ENCODE measurements at places on chromosomes 4 and X. TPM values are rescaled to one million over a fixed set of nuclear protein-coding genes. Genes with fewer than 3 reads are reported as not detected.

Gene POU4F2
- not detected for total RNA-seq

Gene SSX4
- total RNA-seq: not detected

Gene GC
- total RNA-seq: not detected

Gene FRG2
- not detected for total RNA-seq

Gene PAGE2
- total RNA-seq: not detected

Gene GLRA2
- not detected for total RNA-seq

Gene FRYL
- 66.6 TPM for total RNA-seq

Gene ADGRG4
- total RNA-seq: not detected

Gene PCYT1B
- 0.04 TPM for total RNA-seq

Gene MAGEA8
- total RNA-seq: not detected

Gene CLIC2
- 0.49 TPM for total RNA-seq

Gene TREX2
- 1.4 TPM for total RNA-seq

DNA sequence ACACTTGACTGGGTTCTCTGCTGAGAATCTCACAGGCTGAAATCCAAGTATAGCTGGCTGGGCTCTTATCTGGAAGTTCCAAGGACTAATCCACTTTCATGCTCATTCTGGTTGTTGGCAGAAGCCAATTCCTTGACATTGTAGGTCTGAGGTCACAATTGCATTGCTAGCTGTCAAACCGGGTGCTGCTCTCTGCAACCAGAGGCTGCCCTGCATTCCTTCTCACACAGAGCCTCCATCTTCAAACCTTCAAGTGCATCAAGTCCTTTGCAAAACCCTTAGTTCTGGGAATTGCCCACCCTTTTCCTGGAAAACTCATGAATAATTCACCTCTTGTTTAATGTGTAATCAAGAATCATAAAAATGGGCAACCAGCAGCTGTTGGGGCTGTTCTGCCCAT lies 404.2 kb downstream of the KCNIP4 start:
- no peak for DNase-seq

- no peak for DNase-seq
Observed at GRCh38 chr4:137530176-137530575, 2.1 kb downstream of the PCDH18 start.

GRCh38 chr4:54282837-54283236 lies 53.7 kb downstream of the PDGFRA start:
- no peak for DNase-seq

GRCh38 chr4:112031712-112032328 lies 113.4 kb upstream of the FAM241A start:
- peak; percentile 12 for DNase-seq

- no peak for DNase-seq
Observed at GRCh38 chr4:85496126-85496849, 21.3 kb downstream of the ARHGAP24 start.

DNA sequence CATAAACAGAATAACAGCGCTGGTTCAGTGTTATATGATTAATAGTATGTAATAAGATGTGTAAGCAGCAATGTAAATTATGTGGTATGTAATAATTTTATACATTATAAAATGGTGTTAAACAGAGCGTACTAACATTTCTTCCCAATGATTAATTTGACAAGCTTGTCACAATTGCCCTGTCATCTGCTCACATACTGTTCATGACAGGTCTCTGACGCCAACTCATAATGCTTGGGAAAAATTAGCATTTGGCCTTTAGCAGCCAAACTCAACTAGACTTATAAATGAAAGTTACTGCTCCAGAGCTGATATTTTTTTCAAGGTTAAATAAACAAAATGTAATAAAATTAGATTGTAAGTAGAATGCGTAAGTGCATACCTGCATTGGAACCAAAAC lies 246.8 kb downstream of the TRAM1L1 start:
- no peak for DNase-seq

DNA sequence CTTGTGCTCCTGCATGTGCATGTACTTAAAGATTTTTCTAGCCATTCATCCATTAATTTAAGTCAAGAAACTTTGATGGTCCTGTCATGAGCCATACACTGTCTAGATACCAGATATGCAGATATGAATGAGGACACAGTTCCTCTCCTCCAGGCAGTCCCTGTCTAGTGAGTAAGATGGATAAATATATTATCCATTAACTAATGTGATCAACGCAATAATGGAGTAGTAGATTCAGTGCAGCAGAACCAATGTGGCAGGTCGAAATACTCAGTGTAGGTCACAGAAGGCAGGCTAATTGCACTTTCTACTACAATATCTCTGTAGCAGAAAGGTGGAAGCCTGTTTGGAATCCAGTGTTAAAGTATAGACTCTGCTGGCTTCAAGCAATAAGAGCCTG lies 112.5 kb downstream of the PCDH7 start:
- no peak for DNase-seq

DNA sequence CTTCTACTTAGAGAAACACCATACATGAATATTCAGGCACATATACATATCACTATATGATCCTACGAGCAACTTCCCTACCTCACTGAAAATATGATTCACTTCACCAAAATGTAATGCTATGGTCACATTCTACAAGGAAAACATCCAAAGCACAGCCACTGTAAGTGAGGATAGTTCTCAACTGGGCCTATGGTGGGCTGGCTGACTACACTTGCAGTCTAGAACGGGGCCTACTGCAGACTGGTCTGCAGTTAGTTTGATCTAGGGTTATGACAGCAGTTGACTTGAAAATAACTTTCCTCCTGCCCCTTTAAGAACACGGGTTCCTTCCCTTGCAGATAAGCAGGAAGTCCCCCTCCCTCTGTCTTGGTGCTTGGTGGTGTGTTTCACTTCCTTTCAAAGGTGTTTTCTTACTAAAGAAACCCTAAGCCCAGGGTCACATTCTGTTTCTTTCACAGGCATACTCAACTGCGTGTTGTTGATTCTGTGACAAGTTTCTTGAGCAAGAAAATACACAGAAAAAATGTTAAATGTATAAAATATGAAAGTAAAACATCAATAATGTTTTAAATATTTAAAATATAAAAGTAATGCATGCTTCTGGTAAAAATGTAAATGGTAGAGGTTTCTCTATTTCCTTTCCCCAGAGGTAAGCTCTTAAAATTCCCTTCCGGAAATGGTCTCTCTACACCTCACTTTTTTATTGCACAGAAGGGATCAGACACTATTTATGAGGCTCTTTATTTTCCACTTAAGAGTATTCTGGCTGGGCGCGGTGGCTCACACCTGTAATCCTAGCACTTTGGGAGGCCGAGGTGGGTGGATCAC lies 18.0 kb upstream of the TMSB4X start:
- peak; percentile 74 for DNase-seq

DNA sequence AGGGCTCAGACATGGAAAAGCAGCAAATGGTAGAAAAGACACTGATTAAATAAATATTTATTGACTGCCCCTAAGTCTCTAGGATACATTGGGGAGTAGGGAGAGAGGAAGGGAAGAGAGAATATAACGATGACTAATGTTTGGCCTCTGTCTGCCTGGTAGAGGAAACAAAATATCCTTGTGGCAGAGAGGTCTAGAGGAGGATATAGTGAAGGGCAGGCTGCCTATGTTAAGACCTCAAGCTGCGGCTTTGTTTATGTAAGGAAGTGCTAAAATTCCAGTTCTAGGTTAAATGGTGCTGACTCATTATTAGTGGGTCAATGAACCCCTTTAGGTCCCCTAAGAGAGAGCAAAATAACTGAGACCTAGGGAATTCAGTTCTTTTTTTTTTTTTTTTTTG lies 427.3 kb upstream of the FTHL17 start:
- DNase-seq: no peak

GRCh38 chr4:155106629-155107028 lies 101.8 kb upstream of the NPY2R start:
- no peak for DNase-seq

DNA sequence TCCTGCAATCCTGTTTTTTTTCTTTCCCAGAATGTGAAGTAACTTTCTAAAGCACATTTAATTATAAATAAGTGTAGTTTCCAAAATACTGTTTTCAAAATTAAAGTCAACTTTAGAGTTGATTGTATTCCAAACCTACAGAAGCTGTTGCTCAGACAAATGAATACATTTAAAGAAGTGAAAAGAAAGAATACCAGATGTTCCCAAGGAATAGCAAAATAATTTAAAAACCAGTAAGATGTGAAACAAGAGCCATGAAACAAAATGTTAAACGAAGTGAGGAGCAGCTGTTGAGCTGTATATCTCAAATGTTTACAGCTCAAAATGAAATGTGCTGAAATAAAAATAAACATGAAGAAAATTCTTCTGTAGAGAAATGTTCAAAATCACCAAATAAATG lies 627.4 kb upstream of the NDST4 start:
- no peak for DNase-seq

- DNase-seq: no peak
Observed at GRCh38 chr4:40564004-40564403, 65.7 kb downstream of the RBM47 start.

DNA sequence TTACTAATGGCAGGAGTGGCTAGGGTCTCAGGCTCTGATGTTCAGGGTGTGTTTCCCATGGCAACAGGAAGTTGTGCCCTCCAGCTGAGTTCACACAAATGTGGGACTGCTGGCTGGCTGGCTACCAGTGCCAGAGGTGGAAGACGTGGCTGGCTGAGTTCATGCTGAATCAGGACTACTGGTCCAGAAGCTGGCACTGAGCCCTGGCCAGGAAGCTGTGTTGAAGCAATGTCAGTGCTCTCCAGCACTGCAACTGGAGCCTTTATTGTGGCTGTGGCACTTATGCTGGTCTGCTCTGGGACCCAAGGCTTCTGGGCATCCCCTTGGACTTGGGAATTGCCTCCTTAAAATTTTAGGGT lies 42.0 kb upstream of the ZXDA start:
- no peak for DNase-seq

GRCh38 chrX:2159861-2160260 lies 340.9 kb downstream of the DHRSX start:
- DNase-seq: no peak

- DNase-seq: no peak
Observed at GRCh38 chr4:185640811-185641675, 105.7 kb upstream of the PDLIM3 start.

DNA sequence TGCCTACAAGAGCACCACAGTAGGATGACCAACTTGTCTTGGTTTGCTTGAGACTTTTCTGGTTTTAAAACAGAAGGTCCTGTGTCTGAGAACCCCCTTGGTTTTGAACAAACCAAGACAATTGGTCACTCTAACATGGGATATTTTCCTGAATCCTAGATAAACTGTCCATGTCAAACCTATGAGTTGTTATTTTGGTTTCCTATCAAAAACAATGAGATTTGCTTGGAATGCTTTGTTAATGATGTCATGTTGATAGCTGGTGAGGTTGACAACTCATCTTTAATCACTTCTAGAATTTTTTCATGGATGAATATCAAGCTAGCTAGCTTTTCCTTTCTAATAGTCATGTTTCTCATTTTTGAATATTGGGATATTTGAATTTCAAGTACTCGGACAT lies 518.3 kb upstream of the ARX start:
- no peak for DNase-seq

All from activated CD8-positive, alpha-beta T cell treated with anti-CD3 and anti-CD28 coated beads for 36 hours (primary cell).